ENCODE measurements at places on chromosomes 2 and 18.

DNA sequence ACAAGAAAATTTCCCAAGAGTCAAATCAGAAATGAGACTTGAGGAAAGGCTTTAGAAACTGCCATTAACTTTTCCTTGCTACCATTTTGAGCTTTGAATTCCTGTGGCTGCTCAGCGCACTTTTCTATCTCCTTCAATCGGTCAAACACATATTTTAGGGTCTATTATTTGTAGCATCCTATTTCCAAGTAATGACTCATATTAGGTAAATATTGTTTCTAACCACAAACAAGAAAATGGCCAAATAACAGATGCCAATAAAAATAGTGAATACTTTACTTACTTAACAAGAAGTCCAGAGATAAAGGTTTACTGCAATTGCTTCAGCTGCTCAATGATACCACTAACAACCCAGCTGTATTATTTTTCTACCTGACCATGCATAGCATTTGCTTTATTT, 29.7 kb upstream of the CCDC178 start:
- DNase-seq = no peak

DNA sequence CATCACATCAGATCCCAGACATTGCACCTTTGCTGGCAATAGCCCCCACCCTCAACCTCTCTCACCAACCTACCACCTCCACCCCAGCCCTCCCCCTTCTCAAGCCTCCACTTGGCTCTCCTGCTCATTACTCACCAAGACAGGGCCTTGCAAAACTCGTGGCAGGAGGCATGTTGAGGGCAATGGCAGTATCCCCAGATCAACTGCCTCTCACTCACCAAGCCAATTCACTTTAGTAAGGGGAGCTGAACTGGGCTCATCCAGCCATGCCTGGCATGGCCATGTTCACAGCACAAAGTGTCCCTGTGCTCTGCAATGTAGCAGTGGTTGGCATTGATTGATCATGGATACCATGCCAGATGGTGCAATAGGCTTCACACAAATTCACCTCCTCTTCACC, 46.3 kb upstream of the TEX51 start:
- no peak for DNase-seq

GRCh38 chr2:1804351-1804771, 60.0 kb upstream of the PXDN start:
- no peak for DNase-seq

DNA sequence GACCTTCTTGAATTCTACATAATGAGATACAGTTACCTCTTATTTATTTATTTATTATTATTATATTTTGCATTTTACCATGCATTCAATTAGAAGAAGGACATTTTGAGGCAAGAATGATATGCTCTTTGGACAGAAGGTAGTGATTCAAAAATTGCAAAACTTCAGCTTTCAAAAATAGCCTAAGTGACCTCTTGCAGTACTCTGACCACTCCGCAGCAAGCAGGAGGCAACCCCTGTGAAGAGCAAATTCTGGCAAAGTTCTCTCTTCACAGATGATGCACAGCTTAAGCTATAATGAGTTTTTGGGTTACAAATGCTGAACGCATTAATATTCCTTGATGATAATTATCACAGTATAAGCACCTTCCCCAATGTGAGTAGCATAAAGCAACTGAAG, 170.0 kb downstream of the ZNF521 start:
- DNase-seq = no peak

GRCh38 chr2:237616734-237617586, 10.4 kb upstream of the LRRFIP1 start:
- DNase-seq = no peak
